NCI-H1436 treated with DMSO at 0.1 percent for 48 hours (cell line): ENCODE measurements at places on chromosomes 12 and 14.
A peak's percentile ranks its signal among the peaks of the same experiment; 100 is the strongest.

DNA sequence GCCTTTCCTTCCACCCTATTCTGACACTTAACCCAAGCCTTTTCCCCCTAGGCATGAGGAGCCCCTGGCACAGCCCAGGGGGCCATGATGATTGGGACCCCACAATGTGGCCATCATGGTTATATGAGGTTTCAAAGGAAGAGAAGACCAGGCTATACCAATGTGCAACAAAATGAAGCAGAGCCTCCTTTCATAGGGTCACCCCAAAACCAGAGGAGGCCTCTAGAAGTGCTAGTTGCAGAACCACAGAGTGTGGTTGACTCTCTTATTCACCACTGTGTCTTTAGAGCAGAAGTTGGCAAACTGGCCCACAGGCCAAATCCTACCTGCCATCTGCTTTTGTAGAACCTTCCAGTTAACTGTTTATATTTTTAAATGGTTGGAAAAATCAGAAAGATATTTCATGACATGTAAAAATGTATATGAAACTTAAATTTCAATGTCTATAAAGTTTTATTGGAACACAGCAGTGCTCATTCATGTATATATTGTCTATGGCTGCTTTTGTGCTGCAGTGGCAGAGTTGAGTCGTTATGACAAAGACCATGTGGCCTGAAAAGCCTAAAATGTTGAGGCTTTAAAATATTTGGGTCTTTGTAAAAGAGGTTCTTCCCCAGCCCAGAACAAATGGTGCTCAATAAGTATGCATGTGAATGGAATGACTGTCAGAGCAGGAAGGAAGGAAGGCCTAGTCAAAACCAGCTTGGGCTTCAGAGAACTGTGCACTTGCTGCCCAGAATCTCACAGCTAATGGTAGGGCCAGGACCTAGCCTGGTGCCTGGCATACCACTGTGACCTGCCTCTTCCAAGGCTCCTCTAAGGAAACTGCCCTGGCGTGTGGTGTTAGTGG, 49.2 kb downstream of the SUSD6 start:
- no peak for DNase-seq

GRCh38 chr14:77148510-77149231, 7.1 kb upstream of the ZDHHC22 start:
- no peak for DNase-seq

- DNase-seq, result no peak
Measured at GRCh38 chr12:94622475-94622874, 27.9 kb downstream of the TMCC3 start.

- no peak for DNase-seq
Measured at GRCh38 chr12:121786440-121786825, 7.1 kb downstream of the RHOF start.

GRCh38 chr12:26158078-26158764, 33.4 kb upstream of the BHLHE41 start:
- DNase-seq, result no peak

- DNase-seq, result no peak
Measured at GRCh38 chr14:96407935-96408570, 16.1 kb downstream of the AK7 start.

- no peak for DNase-seq
Measured at GRCh38 chr14:88823968-88824313, 510 bp upstream of the TTC8 start.

DNA sequence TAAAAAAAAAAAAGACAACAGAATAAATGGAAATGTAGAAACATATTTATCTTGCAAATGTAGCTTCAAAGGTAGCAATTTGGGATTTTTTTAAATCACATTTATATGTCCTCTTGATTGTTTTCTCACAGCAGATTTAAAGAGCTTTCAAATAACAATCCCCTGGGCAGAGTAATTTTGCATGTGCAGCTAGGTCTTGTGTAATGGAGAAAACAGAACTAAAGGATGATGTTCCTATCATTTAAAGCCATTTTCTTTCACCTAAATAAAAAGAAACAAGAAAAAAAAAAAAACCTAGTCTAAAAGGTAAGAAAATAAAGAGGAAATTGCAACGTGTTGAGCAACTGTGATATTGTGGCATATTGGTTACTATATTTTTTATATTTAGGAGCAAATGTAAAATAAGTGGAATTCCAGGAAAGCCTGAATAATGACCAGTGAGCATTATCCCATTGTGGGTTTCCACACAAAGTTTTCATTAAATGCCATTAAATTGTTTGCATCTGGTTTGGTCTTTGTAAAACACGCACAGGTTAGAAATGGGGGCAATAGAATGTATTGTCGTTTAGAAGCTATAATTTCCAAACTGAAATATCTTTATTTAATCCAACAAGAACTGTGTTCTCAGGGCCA, 215.6 kb downstream of the SLC6A15 start:
- peak; percentile 37 for DNase-seq

- no peak for DNase-seq
Measured at GRCh38 chr12:14937689-14938088, 648 bp downstream of the ERP27 start.

DNA sequence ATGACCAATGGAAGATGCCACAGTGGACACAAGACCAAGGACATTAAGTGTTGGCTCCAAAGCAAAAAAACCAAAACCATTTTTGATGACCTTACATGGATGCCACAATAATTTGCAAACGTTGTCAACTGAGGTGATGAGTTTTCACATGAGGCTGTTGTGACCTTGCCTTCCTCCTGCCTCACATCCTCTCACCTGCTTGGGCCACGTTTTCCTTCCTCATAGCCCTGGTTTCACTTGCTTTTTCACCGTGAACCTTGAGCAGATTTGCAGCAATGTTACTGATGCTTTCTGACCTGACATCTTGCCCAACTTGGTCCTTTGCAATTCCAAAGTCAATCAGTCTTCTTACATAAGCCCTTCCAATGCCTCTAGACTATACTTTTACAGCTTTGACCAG, 3.7 kb downstream of the KRT6B start:
- DNase-seq, result no peak

- DNase-seq, result no peak
Measured at GRCh38 chr12:107225635-107226034, 132.3 kb upstream of the CRY1 start.

DNA sequence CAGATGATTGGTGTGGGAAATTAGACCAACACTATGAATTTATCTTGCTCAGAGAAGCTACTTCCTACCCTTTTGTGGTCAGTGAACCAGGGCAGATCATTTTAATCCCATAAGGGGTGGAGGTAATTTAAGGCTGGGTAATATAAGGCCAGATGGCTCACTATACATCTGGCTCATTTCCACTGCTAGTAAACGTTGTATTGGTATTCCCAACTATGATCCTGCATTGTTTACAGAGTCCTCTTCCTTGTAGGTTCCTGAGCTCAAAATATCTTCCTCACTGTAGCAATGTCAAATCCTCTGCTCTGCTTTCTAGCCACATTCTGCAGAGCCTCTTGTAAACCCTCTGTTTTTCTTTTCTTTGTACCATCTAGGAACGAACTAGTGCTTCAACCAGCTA, 93.0 kb upstream of the MGAT4C start:
- DNase-seq, result no peak
